Epithelial cell of prostate (primary cell): ENCODE measurements at places on chromosomes 5 and 9.

- no peak for DNase-seq
Observed at GRCh38 chr5:55600497-55601203, 65.9 kb upstream of the PLPP1 start.

DNA sequence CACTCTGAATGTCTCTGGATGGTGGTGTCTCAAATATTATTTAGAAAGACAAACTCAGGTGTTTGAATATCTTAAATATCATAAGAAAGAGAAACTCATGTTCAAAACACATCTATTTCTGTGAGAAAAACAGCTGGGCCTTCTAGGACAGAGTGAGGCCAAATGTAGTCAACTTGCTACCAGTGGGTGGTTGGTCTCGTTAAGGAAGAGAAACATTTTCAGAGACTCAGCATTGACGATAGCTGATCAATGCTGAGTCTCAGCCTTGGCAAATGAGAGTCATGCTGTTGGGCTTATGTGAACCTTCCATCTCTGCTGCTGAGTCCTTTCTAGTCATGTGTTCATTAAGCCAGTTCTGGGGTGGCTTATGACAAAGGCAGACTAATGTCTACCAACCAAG lies 418.0 kb downstream of the CETN3 start:
- no peak for DNase-seq

GRCh38 chr5:10839118-10839517 lies 78.1 kb upstream of the DAP start:
- DNase-seq: no peak

DNA sequence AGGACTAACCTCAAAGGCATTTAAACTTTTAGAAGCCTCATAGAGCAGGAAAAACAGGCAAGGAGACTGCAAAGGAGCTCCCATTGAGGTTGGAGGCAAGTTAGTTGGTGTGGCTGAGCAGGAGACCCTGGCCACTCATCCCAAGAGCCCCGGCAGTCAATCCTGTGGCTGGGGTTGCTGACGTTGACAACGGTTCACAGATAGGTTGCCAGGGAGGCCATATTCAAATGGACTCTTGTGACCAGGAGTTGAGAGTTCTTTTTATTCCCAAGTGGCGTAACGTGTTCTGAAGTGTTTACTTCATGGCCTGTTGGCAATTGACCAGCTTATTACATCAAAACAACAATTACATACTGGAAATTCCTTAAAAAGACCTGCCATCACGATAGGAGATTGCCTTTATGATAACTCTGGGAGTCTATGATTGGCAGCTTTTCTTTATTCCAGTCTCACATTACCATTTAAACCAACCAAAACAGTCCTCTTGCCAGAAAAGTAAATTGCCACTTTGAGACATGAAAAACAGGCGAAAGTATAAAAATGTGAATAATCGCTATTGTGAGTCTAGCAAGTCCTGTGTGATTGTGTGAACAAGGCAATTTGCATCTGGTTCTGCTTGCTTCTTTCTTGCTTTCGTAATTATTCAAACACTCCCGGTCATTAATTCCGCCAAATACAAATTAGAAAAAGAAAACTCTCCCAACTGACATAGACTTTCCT lies 394.9 kb downstream of the MED10 start:
- no peak for DNase-seq

DNA sequence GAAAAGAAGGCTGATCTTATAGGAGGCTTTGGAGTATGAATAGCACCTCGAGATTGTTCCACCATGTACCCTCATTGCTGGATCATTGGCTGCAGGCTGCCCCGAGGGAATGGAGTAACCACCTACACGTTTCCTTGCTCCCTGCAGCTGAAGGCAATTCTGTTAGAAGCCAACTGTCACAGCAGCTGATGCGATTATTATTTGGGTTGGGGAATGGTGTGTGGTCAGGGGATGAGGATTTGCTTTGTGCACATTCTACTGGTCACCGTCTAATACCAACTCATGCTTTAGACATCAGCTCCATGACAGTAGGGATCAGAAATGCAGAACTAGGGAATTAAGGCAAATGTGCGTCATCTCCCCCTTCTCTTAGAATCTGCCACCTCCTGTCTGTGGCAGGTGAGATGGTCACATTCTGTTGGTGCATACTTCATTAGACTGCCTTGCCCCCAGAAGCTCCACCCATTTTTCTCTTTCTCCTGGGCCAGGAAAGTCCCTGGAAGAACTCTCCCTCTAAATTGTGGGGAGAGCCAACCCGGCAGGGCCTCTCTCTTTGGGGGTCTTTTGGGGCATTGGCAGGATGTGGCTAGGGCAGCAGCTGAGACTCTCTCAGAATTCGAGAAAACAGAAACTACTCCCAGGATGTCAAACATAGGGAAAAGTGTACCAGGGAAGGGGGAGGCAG lies 32.8 kb downstream of the NEUROG1 start:
- DNase-seq: no peak

GRCh38 chr9:22114956-22115355 lies 105.9 kb upstream of the CDKN2B start:
- DNase-seq: no peak

GRCh38 chr5:177222269-177222668 lies 81.2 kb downstream of the RAB24 start:
- DNase-seq: no peak

DNA sequence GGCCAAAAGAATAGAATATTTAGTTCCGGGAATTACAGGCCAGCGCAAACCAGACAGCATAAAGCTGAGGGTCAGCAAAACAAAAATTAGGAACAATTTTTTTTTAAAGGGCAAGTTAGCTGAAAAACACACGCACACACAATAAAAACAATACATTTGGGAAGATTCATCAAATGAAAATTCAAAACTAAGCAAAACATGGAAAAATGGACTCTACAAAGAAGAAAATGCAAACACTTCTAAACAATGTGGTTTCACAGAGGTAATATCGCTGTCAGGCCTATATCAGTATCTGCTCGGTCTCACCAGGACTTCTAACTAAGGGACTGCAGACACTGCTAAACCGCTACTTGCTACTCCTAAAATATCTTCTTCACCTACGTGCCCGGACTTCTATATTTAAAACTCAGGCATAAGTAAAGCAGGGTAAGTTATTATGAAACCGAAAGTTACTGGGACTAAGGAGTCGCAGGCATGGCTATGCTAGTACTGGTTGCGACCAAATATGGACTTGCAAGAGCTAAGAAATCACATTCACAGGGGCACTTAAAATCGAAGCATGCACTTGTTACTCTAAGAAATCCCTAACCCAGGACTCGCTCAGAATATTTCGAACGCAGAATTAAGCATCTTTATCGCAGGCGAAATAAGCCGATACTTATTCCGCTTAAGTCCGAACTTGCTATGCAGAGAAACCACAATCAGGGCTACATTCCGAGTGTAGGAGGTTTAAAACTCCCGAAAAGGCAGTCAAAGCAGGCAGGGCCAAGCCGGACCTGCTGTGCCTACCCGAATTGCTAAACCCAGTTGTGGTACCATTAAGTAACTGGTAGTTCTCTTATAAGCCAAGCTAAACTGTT lies 2.3 kb downstream of the ANXA2R start:
- no peak for DNase-seq

DNA sequence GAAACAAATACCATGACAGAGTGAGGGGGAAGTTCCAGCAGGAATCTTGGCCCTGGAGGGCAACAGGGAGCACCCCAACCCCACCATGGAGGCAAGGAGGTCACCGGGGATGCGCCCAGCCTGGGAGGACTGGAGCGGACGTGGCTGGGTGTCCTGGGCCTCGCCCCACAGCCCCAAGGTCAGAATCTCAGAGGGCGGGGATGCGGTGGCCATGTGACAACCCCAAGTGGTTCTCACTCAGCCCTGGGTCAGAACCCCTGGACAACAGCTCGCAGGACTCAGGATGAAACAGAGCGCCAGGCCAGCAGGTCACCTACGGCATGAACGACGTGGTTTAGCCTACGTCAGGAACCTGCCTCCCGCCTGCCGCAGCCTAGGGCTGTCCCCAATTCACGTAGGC lies 64.0 kb upstream of the ZNF354A start:
- no peak for DNase-seq

DNA sequence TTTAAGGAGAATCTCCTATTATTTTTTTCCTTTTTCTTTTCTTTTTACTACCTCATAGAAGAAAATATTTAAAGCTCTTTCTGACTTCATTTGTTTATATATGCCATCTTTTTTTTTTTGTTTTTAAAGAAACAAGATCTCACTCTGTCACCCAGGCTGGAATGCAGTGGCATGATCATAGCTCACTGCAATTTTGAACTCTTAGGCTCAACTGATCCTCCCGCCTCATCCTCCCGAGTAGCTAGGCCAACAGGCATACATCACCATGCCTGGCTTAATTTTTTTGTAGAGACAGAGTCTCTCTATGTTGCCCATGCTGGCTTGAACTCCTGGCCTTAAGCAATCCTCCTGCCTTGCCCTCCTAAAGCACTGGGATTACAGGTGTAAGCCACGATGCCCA lies 59.5 kb downstream of the LNPEP start:
- DNase-seq: no peak

DNA sequence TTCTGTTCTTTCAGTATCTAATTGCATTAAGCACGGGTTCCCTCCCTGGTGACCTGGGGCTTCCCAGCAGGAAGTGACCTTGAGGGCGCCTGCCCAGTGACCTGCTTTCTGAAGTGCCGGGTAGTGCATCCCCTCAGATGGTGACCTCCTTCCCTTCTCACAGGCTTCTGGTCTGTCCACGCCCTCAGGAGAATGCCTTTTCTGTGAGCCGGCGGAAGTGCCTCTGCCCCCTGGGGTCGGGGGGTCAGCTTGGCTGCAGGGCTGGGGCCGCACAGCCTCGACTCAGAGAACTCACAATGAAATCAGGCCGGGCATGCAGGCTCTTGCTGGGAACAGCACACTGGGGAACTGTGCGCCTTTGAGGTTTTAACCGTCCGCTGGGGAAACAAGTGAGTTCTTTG lies 124.5 kb upstream of the PHYKPL start:
- DNase-seq: no peak
